ENCODE measurements at places on chromosomes 11 and 22.

GRCh38 chr11:65436412-65437032 lies 13.9 kb downstream of the NEAT1 start:
- peak; percentile 61 for DNase-seq

GRCh38 chr22:32413719-32414118 lies 1.7 kb upstream of the RTCB start:
- peak; percentile 22 for DNase-seq

DNA sequence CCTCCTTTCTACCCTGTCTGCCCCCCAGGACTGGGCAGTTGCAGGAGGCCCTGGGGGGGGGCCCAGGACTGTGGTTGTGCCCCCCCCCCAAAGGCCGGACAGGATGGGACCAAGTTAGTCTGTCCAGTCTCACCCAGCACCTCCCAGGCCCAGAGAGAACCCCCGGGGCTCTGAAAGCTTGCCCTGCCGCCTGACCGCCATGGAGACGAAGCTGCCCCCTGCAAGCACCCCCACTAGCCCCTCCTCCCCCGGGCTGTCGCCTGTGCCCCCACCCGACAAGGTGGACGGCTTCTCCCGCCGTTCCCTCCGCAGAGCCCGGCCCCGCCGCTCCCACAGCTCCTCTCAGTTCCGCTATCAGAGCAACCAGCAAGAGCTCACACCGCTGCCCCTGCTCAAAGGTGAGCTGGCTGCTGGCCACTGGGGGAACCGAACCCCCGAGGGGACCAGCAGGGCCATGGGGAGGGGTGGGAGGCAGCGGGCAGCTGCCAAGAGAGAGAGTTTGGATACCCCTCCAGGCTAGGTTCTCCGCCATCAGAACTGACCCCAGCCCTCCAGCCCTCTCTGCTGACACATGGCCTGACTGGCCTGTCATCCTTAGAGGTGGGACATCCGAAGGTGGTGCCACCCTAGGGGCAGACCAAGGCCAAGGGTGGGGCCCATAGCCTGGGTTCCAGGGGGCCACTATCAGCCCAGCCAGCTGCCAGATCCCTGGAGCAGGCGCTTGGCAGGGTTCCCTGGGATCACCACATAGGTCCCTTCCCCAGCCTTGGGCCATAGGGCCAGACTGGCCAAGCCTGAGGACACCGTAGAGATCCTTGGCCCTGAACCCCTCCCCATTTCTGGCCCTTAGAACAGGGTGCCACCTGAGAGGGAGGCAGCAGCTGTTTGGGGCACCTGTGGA lies 1.3 kb downstream of the PPP2R5B start:
- no peak for DNase-seq

- no peak for DNase-seq
Measured at GRCh38 chr11:14254533-14255237, 104.3 kb downstream of the RRAS2 start.

DNA sequence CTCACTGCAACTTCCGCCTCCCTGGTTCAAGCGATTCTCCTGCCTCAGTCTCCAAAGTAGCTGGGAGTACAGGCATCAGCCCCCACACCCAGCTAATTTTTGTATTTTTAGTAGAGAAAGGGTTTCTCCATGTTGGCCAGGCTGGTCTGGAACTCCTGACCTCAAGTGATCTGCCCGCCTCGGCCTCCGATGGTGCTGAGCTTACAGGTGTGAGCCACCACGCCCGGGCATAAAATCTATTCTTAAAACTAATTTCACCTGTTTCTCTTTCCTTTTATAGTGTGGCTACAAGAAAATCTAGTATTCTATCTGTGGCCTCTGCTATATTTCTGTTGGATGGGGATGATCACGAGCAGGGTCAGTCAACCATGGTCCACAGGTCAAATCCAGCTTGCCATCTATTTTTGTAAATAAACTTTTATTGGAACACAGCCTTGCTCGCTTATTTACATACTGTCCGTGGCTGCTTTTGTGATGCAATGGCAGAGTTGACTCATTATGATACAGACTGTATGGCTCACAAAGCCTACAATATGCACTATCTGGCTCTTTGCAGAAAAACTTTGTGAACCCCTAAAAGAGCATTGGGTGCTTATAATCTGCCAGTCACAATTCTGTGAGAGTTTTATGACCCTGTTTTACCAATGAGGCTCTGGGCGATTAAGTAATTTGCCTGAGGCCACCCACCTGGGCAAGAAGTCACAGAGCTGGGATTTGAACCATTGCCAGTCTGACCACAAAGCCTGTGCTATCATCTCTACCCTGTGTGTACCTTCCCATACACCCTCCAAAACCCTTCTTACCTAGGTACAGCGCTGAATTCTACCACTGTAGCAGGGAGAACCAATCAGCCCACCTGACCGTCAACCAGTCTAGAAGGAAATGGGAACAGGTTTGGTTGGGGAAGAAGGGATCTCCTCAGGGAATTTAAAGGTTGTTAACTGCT lies 28.3 kb downstream of the SLC1A2 start:
- peak; percentile 75 for DNase-seq
